Kidney (tissue), 22 donors: ENCODE measurements at places on chromosomes 3 and 15. TPM values are rescaled to one million over a fixed set of nuclear protein-coding genes. Genes with fewer than 3 reads are reported as not detected.

DNA sequence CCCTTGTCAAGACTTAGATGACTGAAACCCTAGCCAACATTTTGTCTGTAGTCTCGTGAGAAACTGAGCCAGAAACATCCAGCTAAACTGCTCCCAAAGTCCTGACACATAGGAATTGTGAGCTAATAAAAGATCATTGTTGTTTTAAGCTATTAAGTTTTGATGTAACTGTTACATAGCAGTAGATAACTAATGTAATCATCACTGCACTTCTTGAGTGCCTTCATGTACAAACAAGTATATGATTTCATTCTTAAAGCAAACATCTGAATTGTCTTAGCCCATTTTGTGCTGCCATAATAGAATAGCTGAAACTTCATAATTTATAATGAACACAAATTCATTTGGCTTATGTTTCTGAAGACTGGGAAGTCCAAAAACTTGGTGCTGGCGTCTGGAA is 87.3 kb downstream of the NSUN3 start:
- no peaks in the 10 kb centered on the region for H3K36me3 ChIP-seq
- H3K27me3 ChIP-seq, result no peaks in the 10 kb centered on the region
- no peaks in the 10 kb centered on the region for H3K4me1 ChIP-seq
- DNase-seq, result no peak

GRCh38 chr3:100614941-100615340 is 5.5 kb downstream of the ADGRG7 start:
- H3K27me3 ChIP-seq, result no peaks in the 10 kb centered on the region
- no peaks in the 10 kb centered on the region for H3K36me3 ChIP-seq
- no peak overlapping the region for H3K4me3 ChIP-seq
- no peak for DNase-seq
- H3K4me1 ChIP-seq, result no peaks in the 10 kb centered on the region

DNA sequence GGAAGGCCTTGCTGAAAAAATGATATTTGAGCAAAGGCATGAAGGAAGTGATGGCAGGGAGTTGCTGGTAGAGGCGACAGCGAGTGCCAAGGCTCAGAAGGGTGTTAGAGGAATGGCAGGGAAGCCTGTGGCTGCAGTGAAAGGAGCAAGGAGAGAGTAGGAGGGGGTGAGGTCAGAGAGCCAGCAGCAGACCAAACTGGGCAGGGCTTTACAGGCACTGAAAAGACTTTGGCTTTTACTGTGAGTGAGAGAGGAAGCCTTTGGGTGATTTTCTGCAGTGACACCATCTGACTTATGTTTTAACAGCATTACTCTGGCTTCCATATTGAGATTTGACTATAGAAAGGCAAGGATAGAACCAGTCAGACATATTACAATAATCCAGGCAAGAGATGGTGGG is 11.4 kb downstream of the TICRR start:
- H3K4me3 ChIP-seq, result no peak overlapping the region
- no peak overlapping the region for H3K27ac ChIP-seq
- H3K36me3 ChIP-seq, result peaks cover 2% of the 10 kb centered on the region
- no peaks in the 10 kb centered on the region for H3K27me3 ChIP-seq
- DNase-seq, result no peak

DNA sequence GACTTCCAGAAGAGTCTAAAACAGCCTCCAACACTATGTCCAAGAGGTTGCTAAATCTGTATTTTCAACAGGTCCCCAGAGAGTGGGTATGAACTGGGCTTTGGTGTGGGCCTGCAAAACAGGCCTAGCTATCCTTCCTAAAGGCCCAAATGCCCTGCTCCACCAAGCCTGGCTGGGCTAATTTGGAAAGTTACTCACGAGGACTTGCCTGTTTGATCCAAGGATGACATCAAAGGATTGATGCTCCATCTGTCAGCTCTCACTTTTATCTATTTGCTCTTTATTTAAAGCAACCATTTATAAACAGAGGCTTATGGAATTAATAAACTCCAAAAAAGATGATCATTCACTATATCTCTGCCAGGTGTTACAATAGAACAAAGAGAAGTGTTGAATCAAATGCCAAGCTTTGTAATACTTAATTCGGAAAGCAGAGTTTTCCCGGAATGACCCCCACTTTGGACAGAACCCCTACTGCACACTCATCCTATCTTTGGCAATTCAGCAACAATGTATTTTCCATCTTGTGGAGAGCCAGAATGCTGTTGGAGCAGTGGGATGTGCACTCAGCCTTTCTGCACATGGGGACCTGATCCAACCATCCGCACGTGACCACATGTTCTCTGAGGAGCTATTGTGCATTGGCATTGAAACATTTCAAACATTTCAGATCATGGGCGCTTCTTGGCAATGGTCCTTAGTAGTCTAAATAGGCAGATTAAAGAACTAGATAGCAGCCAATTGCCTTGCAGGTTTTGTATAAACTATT is 163.3 kb upstream of the THBS1 start:
- H3K27ac ChIP-seq, result no peak overlapping the region
- no peak overlapping the region for H3K4me3 ChIP-seq
- H3K27me3 ChIP-seq, result no peaks in the 10 kb centered on the region
- DNase-seq, result no peak
- no peaks in the 10 kb centered on the region for H3K36me3 ChIP-seq
- H3K4me1 ChIP-seq, result no peaks in the 10 kb centered on the region

SLC22A14 gene
- 0.19 TPM for total RNA-seq

DNA sequence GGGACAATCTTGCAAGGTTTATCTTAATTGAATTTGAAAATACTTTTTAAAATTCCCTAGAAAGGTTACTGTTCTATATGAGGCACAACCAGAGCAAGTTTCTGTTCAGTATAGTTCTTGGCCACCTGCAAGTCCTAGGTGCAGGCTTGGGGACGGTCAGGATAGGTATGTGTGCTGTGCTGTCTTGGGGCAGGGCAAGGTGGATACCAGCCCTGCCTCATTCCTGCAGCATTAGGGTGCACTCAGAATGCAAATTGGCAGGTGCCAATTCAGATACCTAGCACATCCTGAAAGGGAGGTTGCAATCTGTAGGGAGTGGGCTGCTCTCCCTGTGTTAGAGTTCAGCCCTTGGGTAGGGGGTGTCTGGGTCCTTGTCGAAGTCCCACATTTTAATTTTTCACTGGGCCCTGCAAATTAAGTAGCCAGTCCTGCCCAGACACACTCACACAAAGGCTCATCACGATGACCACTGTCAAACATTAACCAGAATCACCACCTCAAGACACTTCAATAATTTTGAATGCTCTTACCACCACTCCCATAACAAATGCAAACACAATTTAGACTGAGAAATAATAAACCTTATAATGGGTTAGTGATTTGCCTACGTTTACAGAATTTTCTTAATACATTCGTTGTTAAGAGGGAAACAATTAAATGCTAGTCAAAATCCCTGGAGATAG is 838.0 kb upstream of the NR2F2 start:
- no peak overlapping the region for H3K4me3 ChIP-seq
- H3K36me3 ChIP-seq, result no peaks in the 10 kb centered on the region
- H3K27ac ChIP-seq, result no peak overlapping the region
- no peaks in the 10 kb centered on the region for H3K4me1 ChIP-seq
- DNase-seq, result peak; percentile 38
- no peaks in the 10 kb centered on the region for H3K27me3 ChIP-seq

CHRNA7 gene
- 1.6 TPM for total RNA-seq

GRCh38 chr3:36763850-36764703 is at the start of gene DCLK3:
Gene DCLK3, minus strand, starts transcription at chr3:36764553. Its CDS starts 290 bp downstream, at chr3:36764263.
- H3K27ac ChIP-seq, result no peak within 1 kb of the TSS
- peaks cover 7% of the 10 kb centered on the region for H3K27me3 ChIP-seq
- no peak within 1 kb of the TSS for H3K4me3 ChIP-seq
- H3K36me3 ChIP-seq, result no peaks in the 10 kb centered on the region
- peak; percentile 53 for DNase-seq
